Left lung (tissue), 14 donors: ENCODE measurements at places on chromosomes 4 and X. TPM values are rescaled to one million over a fixed set of nuclear protein-coding genes. Genes with fewer than 3 reads are reported as not detected.
A peak's percentile ranks its signal among the peaks of the same experiment; 100 is the strongest.

DNA sequence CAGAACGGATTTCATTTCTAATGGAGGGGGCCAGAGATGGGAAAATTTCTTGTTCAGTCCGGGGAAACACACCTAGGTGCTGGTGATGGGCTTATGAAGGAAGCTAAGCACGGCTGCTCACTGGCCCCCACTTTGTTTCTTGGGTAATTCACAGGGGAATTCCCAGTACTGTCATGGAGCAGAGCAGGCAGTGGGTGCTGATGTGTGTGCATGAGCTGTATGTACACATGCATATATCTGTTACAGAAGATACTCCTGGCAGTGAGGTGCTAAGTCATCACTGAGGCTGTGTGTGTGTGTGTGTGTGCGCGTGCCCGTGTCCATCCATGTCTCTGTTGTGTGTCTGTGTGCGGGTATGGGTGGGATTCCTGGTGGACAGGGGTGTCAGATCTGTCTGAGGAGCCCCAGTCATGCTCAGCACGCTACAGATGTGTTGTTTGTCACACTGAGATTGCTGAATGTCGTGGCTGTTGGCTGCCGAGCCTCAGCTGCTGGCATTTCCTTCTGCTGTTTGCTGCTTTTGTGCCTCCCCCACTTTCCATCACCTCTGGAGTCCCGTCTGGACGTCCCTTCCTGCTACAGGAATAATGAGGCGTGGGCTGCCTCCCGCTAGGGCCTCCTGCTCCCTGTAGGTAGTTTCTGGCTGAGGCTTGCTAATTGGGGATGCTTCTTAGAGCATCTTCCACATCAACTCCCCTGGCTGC lies 53.3 kb downstream of the JADE1 start:
- DNase-seq = peak; percentile 39

- no peak for DNase-seq
Measured at GRCh38 chr4:143531788-143532491, 18.4 kb downstream of the SMARCA5 start.

The DGKK gene
- polyA plus RNA-seq = 0.07 TPM

DNA sequence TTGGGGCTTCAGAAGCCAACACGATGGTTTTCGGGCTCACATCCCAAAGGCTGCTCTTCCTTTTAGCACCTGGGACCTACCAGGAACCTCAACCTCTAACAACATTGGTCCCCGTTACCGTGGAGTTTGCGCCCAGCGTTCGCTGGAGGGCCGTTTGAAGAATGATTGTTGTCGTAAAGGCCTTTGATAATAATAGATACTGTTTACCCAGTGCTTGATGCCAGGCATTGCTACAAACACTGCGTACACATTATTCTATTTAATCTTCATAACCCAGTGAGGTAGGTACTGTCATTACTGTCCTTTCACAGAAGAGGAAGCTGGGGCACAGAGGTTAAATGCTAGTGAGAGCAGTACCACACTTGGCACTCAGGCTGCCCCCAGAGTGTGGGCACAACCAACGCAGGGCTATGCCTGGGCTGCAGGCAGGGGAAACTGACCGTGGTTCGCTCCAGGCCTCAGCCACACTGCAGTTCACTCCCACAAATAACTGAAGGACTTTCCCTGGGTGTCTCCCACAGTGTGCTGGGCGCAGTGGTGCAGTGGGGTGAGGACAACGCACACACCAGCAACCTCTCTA lies 1.0 kb upstream of the ACSL1 start:
- DNase-seq = peak; percentile 75

DNA sequence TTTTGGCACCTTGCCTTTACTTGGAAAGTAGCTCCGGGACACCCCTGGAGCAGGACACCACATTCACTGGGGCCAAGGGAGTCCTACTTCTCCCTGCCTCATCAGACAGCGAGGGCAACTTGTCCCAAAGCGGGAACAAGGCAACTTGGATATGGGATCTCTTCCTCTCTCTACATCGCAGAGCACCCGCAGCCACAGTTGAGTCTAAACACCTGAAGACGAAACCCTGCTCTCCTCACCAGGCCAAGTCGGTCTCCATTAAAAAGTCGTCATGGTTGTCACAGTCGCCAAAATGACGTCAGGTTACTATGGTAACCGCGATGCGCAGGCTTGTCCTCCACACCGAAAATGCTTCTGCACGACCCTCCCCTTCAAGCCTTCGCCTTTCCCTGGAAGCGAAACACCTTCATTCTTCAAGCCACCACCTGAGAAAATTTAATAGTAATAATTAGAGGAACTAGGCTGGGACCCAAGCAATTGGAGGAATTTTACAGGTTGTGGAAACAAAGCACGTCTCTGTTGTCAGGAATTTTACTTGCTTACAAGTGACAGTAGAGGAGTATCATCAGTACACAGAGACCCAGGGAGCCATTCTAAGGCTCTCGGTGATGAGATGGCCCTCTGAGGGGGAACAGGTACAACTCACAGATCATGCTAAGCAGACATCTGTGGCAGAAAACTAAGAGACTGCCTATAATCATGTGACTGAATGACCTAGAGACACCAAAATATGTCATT lies 30.5 kb upstream of the TCEAL4 start:
- peak; percentile 56 for DNase-seq

GRCh38 chr4:39030725-39031124 lies 1.5 kb downstream of the TMEM156 start:
- DNase-seq = no peak

- DNase-seq = no peak
Measured at GRCh38 chr4:139987502-139987850, 166.5 kb downstream of the MAML3 start.

The TSPAN7 gene
- 48.4 TPM for polyA plus RNA-seq

GRCh38 chr4:77372375-77372774 lies 215.4 kb downstream of the CCNG2 start:
- no peak for DNase-seq

GRCh38 chr4:110518889-110519490 lies 43.0 kb downstream of the ENPEP start:
- no peak for DNase-seq

DNA sequence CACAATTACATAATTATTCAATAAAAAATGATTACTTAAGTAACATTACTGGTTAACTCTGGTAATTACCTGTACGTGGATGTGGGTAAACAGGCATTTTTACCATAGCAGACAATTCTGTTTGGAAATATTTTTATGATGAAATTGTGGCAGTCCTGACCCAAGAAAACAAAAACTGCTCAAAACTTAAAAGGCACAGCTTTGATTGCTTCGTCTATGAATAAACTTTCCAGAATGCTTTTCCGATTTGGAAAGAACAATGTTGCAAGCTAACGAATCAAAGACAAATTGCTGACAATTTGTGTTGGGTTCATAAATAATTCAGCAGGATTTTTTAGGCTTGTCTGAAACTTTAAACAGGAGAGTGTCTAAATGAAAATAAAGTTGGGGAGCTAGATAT lies 150.6 kb upstream of the GYPA start:
- DNase-seq = no peak

DNA sequence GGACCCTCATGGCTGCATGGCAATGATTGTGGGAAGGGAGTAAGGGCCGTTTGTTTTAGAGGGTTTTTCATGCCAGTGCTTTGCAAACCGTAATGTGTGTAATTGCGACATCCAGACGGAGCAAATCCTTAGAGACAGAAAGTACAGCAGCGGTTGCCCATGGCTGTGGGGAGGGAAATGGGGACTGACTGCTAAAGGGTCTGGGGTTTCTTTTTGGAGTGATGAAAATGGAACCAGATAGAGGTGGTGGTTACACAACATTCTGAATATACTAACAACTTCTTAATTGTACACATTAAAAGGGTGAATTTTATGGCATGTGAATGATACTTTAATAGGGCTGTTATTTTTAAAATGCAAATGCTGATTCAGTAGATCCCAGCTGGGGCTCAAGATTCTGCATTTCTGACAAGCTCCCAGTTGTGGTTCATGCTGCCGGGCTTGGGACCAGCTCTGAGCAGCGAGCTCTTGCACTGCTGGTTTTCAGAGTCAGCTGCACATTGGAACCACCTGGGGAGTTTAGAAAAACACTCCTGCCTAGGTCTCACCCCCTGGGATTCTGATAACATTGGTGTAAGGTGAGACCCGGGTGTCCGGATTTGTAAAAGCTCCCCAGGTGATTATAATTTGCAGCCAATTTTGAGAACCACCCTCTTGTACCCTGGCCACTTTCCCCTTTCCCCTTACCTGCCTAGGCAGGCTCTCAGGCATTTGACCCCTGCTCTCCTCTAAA lies 47.7 kb downstream of the PRPS1 start:
- DNase-seq = peak; percentile 69

DNA sequence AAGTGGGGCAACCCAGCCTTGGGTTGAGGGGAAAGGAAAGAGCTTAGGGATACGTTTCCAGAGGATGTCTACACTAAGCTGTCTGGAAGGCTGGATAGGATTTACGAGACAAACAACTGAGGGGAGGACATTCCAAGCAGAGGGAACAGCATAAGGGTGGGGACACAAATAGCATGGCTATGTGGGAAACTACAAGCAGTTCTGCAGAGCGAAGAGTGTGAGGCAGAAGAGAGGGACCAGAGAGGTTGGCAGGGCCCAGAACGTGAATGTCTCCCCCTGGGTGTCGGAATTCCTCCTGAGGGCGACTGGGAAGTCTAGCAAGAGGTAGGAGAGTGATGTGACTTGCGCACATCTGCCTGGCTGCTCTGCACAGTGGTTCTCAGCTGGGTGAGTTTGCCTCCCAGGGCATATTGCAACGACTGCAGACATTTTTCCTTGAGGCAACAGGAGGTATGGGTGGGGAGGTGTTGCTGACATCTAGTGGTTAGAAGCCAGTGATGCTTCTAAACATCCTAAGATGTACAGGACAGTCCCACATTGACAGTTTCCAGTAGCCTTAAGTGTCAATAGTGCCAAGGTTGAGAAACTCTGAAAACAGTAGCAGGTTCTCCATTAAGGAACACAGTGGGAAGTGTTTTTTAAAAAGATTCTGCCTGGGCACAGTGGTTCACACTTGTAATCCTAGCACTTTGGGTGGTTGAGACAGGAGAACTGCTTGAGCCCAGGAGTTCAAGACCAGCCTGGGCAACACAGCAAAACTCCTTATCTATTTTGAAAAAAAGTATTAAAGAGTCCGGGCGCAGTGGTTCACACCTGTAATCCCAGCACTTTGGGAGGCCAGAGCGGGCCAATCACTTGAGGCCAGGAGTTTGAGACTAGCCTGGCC lies 9.2 kb downstream of the NDUFA1 start:
- DNase-seq = no peak
